Tibial artery (tissue), 4 donors: ENCODE measurements at places on chromosomes 13 and 19.

- DNase-seq = no peak
Observed at GRCh38 chr19:41928754-41929535, 696 bp upstream of the ERFL start.

DNA sequence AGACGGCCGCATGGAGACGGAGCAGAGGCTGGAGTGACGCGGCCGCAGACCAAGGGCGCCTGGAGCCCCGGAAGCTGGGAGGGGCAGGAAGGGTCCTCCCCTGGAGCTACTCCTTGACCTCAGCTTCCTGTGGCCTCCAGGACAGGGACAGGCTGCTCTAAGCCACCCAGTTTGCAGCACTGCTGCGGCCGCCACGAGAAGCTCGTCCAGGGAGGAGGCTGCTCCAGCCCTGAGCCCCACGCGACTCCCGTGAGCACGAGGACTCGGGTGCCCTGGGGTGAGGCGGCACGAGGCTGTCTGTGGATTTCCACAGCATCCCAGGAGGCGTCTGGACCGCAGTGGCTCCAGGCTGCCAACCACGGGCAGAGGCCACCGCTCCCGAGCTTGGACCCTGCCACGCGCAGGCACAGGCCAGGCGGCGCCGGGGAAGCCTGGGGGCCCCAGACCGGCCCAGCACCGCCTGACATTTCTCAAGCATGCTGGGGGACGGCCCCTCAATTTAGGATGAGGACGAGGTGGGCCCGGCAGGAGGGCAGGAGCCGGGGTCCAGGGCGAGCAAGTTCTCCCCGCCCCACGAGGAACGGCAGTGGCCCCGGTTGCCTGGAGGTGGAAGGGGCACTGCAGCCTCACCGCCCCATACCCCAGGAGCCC, 10.7 kb downstream of the SBNO2 start:
- DNase-seq = no peak

- DNase-seq = peak; percentile 85
Observed at GRCh38 chr13:31945202-31945961, 86.2 kb upstream of the FRY start.

DNA sequence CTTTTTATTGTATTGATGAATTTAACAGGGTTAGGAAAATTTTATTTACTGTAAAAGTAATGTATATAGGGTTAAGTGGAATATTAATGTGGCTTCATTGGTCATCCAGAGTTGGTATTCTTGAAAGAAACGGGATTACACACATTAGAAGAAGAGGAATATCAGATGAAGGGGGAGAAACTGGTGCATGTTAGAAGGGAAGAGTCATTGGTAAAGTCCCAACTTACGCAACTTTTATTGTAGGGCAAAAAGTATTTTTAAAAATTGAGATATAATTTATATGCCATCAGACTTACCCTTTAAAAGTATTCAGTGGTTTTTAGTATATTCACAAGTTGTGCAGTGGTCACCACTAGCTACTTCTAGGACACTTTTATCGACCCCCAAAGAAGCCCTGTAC, 47.3 kb downstream of the DNAJC3 start:
- DNase-seq = no peak
